ENCODE measurements at places on chromosomes 13 and 19. TPM values are rescaled to one million over a fixed set of nuclear protein-coding genes. Genes with fewer than 3 reads are reported as not detected.

Gene FLT3
- 0.42 TPM for total RNA-seq

Gene NUDT15
- 10.7 TPM for total RNA-seq

Gene RELB
- total RNA-seq, result 14.9 TPM

Gene GPR12
- total RNA-seq, result not detected

Gene SULT2B1
- total RNA-seq, result not detected

Gene CERS1
- total RNA-seq, result 12.8 TPM

Gene RPS19
- 1,078 TPM for total RNA-seq

Gene SLC10A2
- total RNA-seq, result not detected

Gene SSC5D
- total RNA-seq, result 14.5 TPM

Gene YJEFN3
- total RNA-seq, result 4.7 TPM

Gene IRGC
- not detected for total RNA-seq

Gene CCDC169
- total RNA-seq, result 0.39 TPM

Gene MCF2L
- total RNA-seq, result 56.4 TPM

GRCh38 chr19:8615813-8616596 lies 5.5 kb upstream of the ADAMTS10 start:
- DNase-seq, result peak; percentile 63

GRCh38 chr13:53073711-53074110 lies 45.1 kb downstream of the OLFM4 start:
- no peak for DNase-seq

DNA sequence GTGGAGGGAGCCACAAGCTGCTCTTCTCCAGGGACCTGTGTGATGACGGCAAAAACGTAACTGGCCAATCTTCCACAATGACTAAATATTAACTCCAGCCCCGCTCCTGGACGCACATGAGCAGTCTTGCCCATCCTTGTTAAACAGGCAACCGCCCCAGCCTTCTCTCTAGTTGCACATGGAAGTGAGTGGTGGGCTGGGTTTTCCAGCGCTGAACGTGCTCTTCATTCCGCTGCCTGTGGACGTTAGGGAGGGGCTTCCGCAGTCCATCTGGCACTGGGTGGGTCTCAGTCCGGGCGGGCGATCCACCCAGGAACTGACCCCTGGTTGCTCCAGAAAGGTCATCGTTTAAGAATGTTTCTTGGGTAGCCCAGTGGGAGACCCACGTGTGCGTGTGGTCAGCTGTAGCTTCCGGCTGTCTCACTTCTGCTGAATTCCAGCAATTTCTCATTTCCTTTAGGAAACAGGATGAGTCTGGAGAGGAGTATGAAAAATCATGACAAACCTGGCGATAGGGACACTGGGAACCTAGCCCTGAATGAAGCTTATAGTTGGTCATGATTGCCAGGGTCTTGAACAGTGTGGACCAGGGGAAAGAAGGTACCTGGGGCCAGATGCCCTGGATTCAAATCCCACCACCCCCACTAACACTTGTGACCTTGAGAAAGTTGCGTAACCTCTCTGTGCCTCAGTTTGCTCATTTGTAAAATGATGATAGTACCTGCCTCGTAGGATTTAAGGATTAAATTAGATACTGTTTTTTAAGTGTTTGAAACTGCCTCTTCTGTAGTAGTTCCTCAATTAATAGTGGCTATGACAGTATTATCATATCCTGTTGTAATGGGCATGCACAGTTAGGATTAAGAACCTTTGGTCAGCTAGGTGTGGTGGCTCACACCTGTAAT lies 92.6 kb downstream of the SIPA1L3 start:
- peak; percentile 43 for DNase-seq

- no peak for DNase-seq
These were observed 54.3 kb downstream of the XPO4 start for GRCh38 chr13:20848203-20848602.

DNA sequence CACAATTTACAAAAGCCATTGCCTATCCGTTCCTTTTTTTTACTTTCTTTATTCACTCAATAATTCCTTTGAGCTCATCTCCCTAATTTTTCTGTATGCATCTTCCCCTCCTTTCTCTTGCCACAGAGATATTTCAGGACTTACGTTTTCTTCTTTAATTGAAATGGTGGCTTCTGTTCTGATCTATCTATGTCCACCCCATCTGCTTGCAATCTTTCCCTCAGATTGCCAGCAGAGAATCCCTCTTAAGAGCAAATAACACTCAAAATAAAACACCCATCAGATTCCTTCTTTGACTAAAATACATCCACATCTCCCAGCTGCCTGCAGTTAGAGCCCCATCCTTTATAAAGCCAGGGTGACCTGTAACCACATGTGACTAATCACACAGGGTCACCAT lies 478.6 kb downstream of the EFNB2 start:
- no peak for DNase-seq

- no peak for DNase-seq
These were observed 19.0 kb upstream of the ATP11A start for GRCh38 chr13:112670864-112671263.

GRCh38 chr13:75715601-75716523 lies 79.7 kb downstream of the LMO7 start:
- DNase-seq, result no peak

DNA sequence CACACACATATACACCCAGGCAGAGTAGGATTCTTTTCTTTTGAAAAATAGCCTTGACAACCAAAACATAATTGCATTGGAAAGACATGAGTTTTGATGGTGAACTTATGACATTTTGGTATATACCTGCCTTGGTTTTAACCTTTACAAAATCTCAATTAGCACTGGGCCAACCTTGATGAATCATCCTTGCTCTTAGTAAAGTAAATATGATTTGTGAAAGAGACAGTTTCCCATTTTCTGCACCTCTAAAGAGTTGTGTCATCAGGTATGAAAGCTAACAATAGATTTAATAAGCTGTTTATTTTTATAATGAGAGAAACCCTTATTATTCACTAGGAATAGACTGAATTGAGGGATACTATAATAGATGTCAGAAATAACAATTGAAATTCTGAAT lies 15.7 kb upstream of the ENOX1 start:
- no peak for DNase-seq

DNA sequence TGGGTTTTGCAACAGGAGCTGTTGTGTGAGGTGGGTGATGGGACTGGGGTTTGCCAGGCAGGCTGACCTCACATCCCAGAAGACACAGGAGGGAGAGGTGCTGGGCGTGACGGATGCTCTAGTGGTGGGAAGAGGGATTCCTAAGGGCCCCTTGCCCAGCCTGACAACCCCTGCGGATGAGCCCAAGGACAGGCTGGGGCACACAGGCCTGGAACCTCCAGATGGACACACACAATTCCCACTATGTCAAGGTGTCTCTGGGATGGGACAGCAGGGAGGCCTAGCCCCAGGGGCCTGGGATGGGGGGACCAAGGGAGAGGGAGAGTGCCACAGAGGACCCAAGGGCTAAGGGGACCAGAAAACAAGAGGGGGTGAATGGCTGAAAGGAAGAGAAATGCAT lies 191.5 kb downstream of the ZNF536 start:
- DNase-seq, result no peak

DNA sequence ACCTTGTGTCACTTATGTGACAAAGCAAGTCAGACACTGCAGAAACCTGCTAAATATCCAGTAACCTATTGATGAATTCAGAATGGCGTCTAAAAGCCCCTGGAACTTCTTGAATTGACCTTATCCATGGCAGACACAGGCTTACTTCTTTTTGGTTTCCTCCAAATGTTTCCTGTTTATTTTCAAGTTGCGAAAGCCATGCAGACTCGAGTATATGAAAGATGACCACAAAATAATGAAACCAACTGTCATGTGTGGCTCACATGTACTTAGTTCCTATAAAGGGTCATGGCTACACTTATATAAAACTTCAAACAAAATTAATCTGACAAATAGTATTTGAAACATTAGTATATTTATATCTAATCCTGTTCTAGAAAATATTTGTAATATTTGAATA lies 113.1 kb upstream of the FNDC3A start:
- DNase-seq, result peak; percentile 63

- no peak for DNase-seq
These were observed 20.0 kb upstream of the ZNF841 start for GRCh38 chr19:52115526-52116053.

DNA sequence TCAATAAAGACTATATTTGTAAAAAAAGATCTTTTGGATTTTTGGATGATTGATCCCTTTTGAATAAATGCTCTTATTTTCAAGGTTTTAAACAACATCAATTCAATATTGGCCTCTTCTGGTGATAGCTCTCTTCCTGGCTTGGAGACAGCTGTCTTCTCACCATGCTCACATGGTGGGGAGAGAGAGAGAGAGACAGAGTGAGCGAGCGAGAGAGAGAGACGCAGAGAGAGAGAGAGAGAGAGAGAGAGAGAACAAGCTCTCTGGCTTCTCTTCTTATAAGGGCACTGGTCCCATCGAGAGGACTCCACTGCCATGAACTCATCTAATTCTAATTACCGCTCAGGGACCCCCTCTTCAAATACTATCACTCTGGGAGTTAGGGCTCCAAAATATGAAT lies 32.1 kb upstream of the FARP1 start:
- no peak for DNase-seq
